ENCODE measurements at places on chromosomes 13 and 19. TPM values are rescaled to one million over a fixed set of nuclear protein-coding genes. Genes with fewer than 3 reads are reported as not detected.
A peak's percentile ranks its signal among the peaks of the same experiment; 100 is the strongest.

- H3K4me1 ChIP-seq, result no peaks in the 10 kb centered on the region
- H3K27ac ChIP-seq, result no peak overlapping the region
- no peaks in the 10 kb centered on the region for H3K36me3 ChIP-seq
- DNase-seq, result no peak
- no peaks in the 10 kb centered on the region for H3K27me3 ChIP-seq
These were observed 23.0 kb downstream of the PIN1 start for GRCh38 chr19:9857920-9858746.

DNA sequence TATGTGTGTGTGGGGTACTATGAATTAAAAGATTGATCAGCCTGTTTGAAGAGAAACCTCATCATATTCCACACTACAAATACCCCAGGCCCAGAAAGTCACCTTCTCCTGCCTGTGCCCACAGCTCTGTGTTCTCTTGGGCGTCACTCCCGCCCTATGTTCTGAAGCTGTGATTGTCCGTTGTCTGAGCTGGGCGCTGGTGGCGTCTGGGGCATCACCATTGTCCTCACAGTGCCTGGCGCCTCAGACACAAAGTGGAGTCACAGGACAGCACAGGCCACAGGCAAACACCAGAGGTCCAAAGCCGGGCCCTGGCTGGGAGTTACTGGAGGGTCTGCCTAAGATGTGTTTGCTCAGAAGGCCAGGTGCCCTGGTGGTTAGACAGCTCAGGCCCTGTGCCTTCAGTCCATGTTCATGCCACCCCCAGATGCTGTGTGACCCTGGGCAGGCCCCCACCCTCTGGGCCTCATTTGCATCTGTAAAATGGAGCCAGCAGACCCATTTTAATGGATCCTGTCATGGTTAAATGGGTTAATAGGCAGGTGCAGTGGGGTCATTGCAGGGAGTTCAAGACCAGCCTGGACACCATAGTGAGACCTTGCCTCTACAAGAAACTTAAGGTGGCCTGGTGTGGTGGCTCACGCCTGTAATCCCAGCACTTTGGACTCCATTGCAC, 34.5 kb downstream of the DNM2 start:
- H3K27ac ChIP-seq, result peak overlapping the region; percentile 43
- H3K36me3 ChIP-seq, result no peaks in the 10 kb centered on the region
- H3K4me3 ChIP-seq, result no peak overlapping the region
- no peak for DNase-seq

- DNase-seq, result no peak
- peaks cover 97% of the 10 kb centered on the region for H3K27me3 ChIP-seq
- peaks cover 10% of the 10 kb centered on the region for H3K4me1 ChIP-seq
- H3K27ac ChIP-seq, result no peak overlapping the region
- H3K36me3 ChIP-seq, result no peaks in the 10 kb centered on the region
- H3K4me3 ChIP-seq, result no peak overlapping the region
These were observed 6.5 kb downstream of the UNC13A start for GRCh38 chr19:17681505-17682125.

CGB3 gene
- not detected for total RNA-seq

- no peak for DNase-seq
- H3K4me3 ChIP-seq, result no peak overlapping the region
- H3K27me3 ChIP-seq, result no peaks in the 10 kb centered on the region
- no peaks in the 10 kb centered on the region for H3K4me1 ChIP-seq
- no peaks in the 10 kb centered on the region for H3K36me3 ChIP-seq
- H3K27ac ChIP-seq, result no peak overlapping the region
These were observed 13.0 kb upstream of the BICRA start for GRCh38 chr19:47595944-47596343.

DNA sequence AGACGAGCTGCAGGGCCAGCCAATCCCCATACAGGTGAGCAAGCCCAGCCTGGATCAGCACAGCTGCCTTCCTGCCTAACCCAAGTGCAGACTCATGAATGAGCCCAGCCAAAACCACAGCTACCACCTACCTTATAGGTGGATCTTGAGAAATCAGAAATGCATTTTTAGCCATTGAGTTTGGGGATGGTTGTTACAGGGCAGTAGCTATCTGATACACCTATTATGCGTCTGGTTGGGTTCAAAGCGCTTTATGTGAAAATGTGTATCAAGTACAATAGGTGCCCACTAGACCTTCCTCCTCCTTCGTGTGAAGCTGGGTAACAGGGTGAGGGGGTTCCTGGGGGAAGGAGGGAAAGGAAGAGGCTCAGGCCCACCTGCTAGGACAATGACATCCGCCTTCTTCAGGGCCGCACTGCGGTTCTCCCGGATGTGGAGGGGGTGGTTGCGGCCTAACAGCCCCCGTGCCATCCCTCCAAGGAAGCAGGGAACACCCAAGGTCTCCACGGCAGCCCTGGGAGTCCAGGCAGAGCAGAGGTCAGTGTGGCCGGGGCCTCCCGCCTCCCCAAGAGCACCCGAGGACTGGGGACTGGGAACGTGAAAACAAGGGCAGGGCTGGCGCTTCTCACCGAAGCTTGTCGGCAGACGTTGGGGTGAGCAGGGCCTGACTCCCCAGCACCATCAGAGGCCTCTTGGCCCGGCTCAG, 11.7 kb downstream of the SYDE1 start:
- no peaks in the 10 kb centered on the region for H3K27me3 ChIP-seq
- peaks cover 36% of the 10 kb centered on the region for H3K36me3 ChIP-seq
- no peak overlapping the region for H3K27ac ChIP-seq
- no peak for DNase-seq
- H3K4me3 ChIP-seq, result no peak overlapping the region
- H3K4me1 ChIP-seq, result peaks cover 26% of the 10 kb centered on the region

OVOL3 gene
- total RNA-seq, result not detected

LMTK3 gene
- total RNA-seq, result not detected

DNA sequence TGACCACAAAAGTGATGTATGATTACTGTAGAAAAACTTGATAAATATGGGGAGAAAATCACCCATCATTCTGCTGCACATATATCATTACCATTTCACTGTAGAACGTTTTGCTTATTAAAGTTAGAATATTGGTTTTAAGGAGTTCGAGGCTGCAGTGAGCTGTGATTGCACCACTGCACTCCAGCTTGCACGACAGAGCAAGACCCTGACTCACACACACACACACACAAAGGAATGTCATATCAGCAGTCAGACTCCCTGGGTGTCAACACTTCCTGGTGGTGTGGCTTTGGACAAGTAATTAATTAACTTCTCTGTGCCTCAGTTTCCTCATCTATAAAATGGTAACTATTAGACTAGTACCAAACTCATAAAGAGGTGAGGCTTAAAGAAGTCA, 11.3 kb upstream of the PNMA8A start:
- H3K27me3 ChIP-seq, result peaks cover 9% of the 10 kb centered on the region
- peaks cover 11% of the 10 kb centered on the region for H3K4me1 ChIP-seq
- no peak overlapping the region for H3K4me3 ChIP-seq
- no peak for DNase-seq
- no peak overlapping the region for H3K27ac ChIP-seq
- H3K36me3 ChIP-seq, result no peaks in the 10 kb centered on the region

DNA sequence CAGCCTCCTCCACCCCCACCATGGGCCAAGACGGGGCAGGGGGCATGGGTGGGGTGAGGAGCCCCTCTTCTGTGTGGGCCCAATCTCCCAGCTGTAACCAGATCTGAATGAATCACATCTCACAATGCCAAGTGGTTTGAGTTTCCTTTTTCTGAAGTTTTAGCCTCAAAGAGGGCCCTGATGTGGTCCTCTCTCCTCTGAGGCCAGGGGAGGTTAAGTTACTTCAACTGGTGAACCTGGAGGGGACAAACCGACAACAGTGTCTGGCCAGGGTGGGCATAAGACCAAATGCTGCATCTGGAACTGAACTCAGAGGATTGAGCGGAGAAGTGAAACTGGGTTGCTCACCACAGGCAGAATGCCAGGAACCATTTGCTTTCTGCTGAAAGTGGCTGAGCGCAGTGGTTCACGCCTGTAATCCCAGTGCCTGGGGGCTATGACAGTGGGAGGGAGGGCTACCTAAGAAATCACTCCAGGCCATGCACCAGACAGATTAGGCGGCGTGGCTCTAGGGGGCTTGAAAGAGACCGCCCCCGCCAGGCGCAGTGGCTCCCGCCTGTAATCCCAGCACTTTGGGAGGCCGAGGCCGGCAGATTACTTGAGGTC, 15.4 kb upstream of the IRGC start:
- H3K27ac ChIP-seq, result peak overlapping the region; percentile 46
- H3K4me3 ChIP-seq, result no peak overlapping the region
- no peaks in the 10 kb centered on the region for H3K27me3 ChIP-seq
- DNase-seq, result peak; percentile 75
- no peaks in the 10 kb centered on the region for H3K36me3 ChIP-seq
- H3K4me1 ChIP-seq, result peaks cover 6% of the 10 kb centered on the region

DNA sequence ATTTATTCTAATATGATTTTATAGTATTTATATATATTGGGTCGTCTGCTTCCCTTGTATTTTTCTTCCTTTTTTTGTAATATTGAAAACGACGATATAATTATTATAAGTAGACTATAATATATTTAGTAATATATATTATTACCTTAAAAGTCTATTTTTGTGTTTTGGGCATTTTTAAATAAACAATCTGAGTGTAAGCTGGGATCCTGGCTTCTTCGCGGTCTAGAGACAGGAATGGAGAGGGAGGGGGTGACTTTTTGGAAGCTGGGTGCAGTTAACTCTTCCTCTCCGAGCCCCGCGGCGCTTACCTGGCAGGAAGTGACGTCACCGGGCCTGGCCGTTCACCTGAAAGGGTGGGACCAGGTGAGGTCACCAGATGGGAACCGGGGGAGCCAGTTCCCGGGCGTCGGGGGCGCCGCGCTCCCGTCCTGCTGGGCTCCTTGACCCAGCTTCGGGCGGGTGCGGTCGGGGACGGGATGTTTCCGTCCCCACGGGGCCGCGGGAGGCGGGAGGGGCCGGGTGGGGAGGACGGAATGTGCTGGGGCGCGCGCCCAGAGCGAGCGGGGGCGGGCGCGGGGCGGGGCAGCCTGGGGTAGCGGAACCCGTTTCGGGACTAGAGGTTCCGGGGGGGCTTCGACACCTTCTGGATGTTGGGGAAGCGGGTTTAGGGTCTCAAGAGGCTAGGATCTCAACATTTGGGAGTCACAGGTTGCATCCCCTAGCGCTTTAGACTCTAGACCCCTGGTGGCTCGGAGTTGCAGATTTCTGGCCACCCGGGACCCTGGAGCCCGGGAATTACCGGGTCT, 2.8 kb downstream of the ZFP36 start:
- no peaks in the 10 kb centered on the region for H3K27me3 ChIP-seq
- peaks cover 42% of the 10 kb centered on the region for H3K4me1 ChIP-seq
- DNase-seq, result peak; percentile 97
- peak overlapping the region; percentile 99 for H3K4me3 ChIP-seq
- peak overlapping the region; percentile 100 for H3K27ac ChIP-seq

DNA sequence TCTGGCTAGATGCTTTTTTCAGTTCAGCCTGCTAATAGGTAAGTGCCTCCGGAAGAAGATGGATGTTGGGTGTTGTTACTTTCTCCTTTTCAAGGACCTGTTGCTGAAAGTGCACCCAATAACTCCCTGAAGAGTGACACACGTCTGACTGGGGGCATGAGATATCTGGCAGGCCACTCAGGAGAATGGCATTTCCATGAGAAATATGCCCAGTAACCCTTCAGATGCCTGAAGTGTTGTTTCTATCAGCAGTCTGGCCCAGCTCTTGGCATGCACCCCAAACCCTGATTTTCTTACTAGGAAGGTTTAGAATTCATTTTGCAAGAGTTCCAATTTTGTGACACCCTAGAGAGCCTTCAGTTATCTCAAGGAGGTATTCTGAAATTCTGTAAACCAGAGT, 71.5 kb downstream of the ARHGAP35 start:
- peaks cover 17% of the 10 kb centered on the region for H3K4me1 ChIP-seq
- no peaks in the 10 kb centered on the region for H3K27me3 ChIP-seq
- H3K27ac ChIP-seq, result no peak overlapping the region
- no peak for DNase-seq

OR7A5 gene
- not detected for total RNA-seq

DNA sequence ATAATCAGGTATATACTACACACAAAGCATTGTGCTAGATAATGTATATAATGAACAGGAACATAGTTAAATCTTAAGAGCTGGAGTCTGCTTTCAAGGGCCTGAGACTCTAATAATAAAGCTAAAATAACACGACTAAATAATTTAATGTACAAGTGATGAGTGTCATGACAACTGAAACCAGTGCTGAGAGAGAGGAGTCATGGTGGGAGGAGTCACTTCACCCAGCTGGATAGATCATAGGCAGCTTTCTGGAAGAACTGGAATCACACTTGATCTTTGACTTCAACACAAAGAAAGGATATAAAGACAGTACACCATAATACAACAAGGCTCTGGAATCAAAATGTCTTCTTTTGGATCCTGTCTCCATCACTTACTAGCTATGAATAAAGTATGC, 7.1 kb downstream of the RBM26 start:
- H3K4me3 ChIP-seq, result no peak overlapping the region
- peaks cover 16% of the 10 kb centered on the region for H3K36me3 ChIP-seq
- no peak overlapping the region for H3K27ac ChIP-seq
- no peak for DNase-seq
- no peaks in the 10 kb centered on the region for H3K27me3 ChIP-seq
- no peaks in the 10 kb centered on the region for H3K4me1 ChIP-seq

PNMA8A gene
- 5.3 TPM for total RNA-seq

- H3K4me1 ChIP-seq, result no peaks in the 10 kb centered on the region
- no peak for DNase-seq
- no peak overlapping the region for H3K4me3 ChIP-seq
- no peaks in the 10 kb centered on the region for H3K27me3 ChIP-seq
- H3K36me3 ChIP-seq, result no peaks in the 10 kb centered on the region
These were observed 271.7 kb downstream of the EFNB2 start for GRCh38 chr13:106263801-106264200.

DNA sequence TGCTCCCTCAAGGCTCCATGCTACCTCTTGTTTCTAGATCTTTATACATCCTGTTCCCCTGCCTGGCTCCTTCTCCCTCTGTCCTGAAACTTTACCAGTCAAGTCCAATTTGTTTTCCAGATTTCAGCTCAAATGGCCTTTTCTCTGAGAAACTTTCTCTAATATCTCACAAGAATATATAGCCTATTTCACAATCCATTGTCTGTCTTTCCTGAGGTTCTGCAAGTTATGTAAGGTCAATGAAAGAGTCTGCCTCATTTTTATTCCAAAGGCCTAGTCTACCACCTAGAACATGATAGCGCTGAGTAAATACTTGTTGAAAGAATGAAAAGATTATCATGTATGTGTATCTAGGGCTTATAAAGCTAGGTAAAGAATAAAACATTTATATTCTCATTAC, 348.8 kb downstream of the SPRY2 start:
- DNase-seq, result no peak
- no peak overlapping the region for H3K27ac ChIP-seq
- H3K4me3 ChIP-seq, result no peak overlapping the region
- no peaks in the 10 kb centered on the region for H3K27me3 ChIP-seq

ARHGEF1 gene
- total RNA-seq, result 65.4 TPM

- H3K27ac ChIP-seq, result no peak within 1 kb of the TSS
- H3K27me3 ChIP-seq, result peaks cover 31% of the 10 kb centered on the region
- DNase-seq, result no peak
- H3K4me1 ChIP-seq, result peaks cover 5% of the 10 kb centered on the region
These were observed at the start of gene LINGO3 for GRCh38 chr19:2308114-2308556. TSS of gene LINGO3 (minus strand) at chr19:2308154. CDS start at chr19:2291776, 16,378 bp downstream.

ATP8B3 gene
- 3.9 TPM for total RNA-seq

GRCh38 chr13:111387026-111387871, 66.8 kb downstream of the TEX29 start:
- no peak overlapping the region for H3K27ac ChIP-seq
- no peaks in the 10 kb centered on the region for H3K4me1 ChIP-seq
- H3K27me3 ChIP-seq, result no peaks in the 10 kb centered on the region
- no peak for DNase-seq

HCST gene
- 3.5 TPM for total RNA-seq

PEX11G gene
- 3.6 TPM for total RNA-seq

Data from sigmoid colon (tissue), 7 donors.